ENCODE measurements at places on chromosomes 11 and 22. TPM values are rescaled to one million over a fixed set of nuclear protein-coding genes. Genes with fewer than 3 reads are reported as not detected.

Gene GRAP2
- total RNA-seq = 92.4 TPM

Gene ANGPTL5
- not detected for total RNA-seq

Gene SEPTIN5
- 6.0 TPM for total RNA-seq

Gene SAA1
- not detected for total RNA-seq

Gene ANO1
- total RNA-seq = 3.5 TPM

Gene C11orf68
- 14.7 TPM for total RNA-seq

Gene GGTLC3
- not detected for total RNA-seq

Gene TMEM121B
- 0.76 TPM for total RNA-seq

Gene SLC22A8
- total RNA-seq = not detected

Gene CHRNA10
- total RNA-seq = 1.9 TPM

Gene PIH1D2
- total RNA-seq = not detected

Gene NRGN
- total RNA-seq = not detected

Gene NDUFS8
- 153 TPM for total RNA-seq

Gene DDTL
- 6.3 TPM for total RNA-seq

GRCh38 chr11:46361283-46362155 lies 14.3 kb downstream of the DGKZ start:
- peak; percentile 62 for DNase-seq

DNA sequence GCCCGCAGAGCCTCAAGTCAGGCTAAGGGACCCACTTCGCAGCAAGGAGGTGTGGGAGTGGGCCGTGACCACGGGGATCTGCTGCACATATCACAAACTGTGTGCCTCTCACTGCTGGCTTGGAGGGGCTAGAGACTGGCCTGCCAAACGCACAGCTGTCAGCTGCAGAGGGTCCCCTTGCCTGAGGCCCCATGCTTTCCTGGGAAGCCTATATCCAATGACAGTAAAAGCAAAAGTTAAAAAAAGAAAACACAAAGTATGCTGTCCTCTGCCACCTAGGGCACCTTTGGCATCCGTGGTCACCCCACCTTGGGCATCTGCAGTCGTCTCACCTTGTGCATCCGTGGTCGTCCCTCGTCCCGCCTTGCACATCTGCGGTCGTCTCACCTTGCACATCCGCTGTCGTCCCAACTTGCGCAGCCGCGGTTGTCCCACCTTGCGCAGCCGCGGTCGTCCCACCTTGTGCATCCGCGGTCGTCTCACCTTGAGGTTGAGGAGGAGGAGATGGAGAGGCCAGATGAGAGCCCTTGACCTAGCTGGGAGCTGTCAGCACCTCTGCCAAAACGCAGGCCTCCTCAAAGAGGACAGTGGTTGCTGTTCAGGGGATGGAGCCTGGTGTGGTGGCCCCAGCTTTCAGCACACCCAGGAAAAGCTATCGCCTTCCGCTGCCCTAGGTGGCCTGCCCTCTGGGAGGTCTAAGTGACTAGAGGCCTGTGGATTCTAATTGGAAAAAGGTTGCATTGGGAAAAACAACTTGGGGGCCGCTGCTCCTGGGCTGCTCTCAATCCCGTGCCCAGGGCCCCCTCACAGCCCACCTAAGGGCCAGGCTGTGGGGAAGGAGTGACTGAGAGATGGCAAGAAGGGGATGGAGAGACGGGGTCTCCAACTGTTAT lies 90.5 kb downstream of the MYEOV start:
- DNase-seq = no peak

DNA sequence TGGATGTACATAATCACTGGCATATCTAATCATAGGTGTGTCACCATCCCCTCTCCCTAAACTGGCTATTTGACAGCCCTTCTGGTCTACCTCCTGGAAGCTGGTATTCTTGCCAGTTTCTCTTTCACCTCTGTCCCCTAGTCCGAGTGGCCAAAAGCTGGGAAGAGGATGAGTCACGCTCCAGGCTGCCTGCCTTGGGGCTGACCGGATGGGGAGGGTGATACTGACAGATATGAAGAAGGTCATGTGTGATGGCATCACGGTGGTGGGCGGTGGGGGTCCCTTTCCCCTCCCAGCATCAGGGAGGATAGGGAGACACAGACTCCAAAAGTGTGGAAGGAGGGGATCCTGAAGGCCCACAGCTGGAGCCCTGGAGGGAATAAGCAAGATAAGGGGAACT lies 4.8 kb downstream of the OAF start:
- peak; percentile 21 for DNase-seq

GRCh38 chr11:126751242-126751641 lies 249.3 kb downstream of the KIRREL3 start:
- DNase-seq = no peak

DNA sequence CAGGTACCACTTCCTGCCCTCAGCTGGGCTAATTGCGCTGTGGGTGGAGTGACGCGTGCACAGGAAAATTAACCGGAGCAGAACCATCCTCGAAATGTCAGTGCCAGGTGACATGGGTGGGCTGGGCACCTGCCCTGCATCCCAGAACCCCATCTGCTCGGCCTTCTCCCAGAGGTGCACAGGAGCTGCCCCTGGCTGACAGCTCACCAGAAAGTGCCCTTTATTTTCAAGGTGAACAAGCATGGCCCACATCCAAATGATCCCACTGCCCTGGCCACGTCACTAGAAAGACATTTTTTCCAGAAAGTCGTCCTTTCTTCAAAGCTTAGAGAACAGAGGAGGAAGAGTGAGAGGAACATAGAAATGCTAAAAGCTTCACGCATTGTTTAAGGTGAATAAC lies 4.1 kb upstream of the ELFN2 start:
- no peak for DNase-seq

DNA sequence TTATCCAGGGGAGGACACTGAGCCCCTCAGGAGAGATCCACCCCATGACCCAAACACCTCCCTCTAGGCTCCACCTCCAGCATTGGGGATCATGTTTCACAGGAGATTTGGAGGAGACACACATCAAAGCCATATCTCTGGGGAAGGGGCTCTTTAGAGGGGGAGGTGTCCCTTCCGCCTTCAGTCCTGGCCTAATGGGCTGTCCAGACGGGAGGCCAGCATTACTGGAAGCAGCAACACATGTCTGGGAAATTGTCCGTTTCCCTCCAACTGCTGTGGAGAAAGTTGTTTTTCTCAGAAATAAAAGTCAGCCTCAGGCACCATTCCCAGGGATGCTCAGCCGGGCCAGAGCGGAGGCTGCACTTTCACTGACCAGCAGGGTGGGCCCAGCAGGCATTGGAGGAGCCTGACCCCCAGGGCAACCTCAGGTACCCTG lies 9.5 kb downstream of the CACNA1I start:
- DNase-seq = no peak

DNA sequence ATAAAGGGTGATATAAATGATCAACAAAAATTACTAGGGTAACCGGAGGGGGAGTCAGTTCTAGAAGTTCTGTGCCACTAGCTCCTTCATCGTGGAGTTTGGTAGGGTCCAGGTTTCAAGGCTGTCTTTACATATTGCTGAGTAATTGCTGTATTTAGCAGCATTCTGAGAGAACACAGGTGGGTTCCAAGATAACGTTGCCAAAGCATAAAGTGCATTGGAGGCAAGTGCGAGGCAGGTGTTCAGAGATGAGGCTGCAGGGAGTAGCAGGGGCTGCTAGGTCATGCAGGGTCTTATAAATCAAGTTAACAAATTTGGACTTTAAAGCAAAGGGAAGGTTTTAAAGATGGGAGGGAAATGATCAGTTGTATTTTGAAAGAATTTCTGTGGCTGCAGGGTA lies 17.8 kb downstream of the SGSM3 start:
- DNase-seq = no peak

DNA sequence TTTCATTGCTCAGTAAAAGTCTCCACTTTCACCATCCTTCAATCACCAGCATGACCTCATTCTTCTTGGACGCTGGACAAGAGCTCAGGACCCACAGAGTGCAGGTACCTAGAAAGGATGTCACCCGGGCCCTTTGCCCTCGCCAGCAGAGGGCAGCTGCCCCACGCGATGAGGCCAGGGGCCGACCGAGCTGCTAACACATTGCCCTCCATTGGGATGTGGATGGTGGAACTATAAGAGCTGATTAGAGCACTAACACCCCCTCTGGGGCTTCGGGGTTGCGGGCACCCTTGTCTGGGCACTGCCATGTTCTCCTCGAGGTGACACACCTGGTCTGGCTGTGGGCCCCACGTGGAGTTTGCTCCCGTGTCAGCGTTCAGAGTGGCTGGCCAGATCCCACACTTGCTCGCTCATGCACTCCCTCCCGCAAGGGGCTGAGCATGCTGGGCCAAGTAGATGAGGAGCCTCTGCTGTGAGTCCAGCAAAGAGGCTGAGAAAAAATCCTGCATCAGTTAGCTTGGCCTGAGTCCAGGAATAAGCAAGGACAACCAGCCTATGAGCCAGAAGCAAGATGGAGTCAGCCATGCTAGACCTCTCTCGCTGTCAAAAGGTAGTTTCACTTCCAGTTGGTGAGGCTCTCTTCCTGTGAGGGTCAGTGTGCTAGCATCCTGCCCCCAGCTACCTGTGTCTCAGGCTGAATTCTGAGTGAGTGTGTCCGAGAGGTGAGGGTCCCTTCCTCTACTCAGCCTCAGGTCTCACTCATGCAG lies 9.8 kb downstream of the KRTAP5-6 start:
- peak; percentile 58 for DNase-seq

- DNase-seq = no peak
Measured at GRCh38 chr11:9701799-9702198, 37.9 kb downstream of the SWAP70 start.

- no peak for DNase-seq
Measured at GRCh38 chr11:11981364-11981763, 27.1 kb downstream of the DKK3 start.

GRCh38 chr22:47016631-47017030 lies 254.2 kb downstream of the TBC1D22A start:
- no peak for DNase-seq

- no peak for DNase-seq
Measured at GRCh38 chr22:31901388-31902137, 42.8 kb upstream of the YWHAH start.

- DNase-seq = no peak
Measured at GRCh38 chr11:87150936-87151335, 113.2 kb downstream of the TMEM135 start.

DNA sequence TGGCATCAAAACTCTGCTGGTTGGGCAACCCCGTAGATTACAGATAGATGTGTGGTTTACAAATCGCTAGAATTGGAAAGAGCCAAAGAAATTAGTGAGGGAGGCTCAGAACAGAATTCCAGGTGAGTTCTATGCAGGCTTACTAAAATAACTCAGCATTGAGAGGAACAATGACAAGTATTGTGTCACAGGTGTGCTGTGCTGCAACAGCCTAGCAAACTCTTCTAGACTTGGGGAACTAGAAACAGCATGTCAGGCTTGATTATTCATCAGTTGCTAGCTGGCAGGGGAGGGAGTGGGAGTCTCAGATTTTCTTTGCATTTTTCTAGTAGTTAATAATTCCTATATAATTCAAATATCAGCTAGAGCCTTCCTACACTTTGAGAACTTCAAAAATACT lies 26.3 kb upstream of the RASD2 start:
- no peak for DNase-seq

DNA sequence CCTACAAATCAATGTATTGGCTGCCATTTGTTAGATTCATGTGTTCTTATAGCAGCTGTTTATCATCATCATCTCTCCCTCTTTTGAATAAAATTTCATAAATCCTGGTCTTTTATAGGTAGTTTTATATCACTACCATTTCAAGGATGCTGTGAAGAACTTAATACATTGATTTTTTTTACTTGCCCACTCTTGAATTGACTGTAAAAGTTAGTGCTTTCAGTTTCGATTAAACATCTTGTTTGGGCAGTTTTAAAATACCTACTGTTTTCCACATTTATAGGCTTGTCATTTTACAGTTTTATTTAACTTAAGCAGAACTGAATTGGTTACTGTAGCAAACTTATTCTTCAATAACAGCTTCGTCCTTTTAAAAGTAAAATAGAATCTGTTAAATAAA lies 59.5 kb downstream of the TTC17 start:
- no peak for DNase-seq

DNA sequence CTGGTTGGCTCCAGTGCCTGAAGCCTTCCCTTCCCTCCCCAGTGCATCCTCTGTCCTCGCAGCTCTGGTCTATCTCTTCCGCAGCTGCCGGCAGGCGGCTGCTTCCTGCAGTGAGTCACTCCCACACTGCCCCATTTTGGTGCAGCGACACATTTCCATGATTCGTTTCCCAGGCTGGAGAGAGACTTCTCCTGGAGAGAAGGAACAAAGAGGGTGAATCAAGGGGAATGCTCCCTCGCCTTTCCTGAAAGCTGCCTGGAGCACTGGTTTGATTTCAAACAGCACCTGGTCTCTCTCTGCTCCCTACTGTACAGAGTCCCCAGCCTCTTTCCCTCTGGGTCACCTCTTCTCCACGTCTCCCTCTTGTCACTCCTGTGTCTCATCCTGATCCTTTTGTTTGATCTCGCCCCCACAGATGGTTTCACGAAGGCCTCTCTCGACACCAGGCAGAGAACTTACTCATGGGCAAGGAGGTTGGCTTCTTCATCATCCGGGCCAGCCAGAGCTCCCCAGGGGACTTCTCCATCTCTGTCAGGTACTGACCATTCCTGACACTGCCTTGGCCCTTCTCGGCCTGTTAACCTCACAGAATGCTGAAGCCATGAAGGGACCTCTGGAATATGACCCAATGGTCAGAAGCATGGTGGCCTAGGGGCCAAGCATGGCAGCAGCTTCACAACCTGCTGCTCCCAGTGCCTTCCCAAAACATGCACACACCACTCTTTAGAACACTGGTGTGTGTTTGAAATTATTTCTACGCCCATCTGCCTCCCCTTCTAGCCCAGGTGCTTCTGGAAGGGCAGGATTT lies at the start of gene TMA7B:
TSS of gene TMA7B (plus strand) at position 758 of the 808 bp plus-strand sequence. CDS start 3,978 bp downstream, outside the sequence.
- DNase-seq = peak; percentile 66

- no peak for DNase-seq
Measured at GRCh38 chr11:69986830-69987229, 91.3 kb upstream of the ANO1 start.

- no peak for DNase-seq
Measured at GRCh38 chr22:41280065-41280464, 5.9 kb downstream of the RANGAP1 start.

DNA sequence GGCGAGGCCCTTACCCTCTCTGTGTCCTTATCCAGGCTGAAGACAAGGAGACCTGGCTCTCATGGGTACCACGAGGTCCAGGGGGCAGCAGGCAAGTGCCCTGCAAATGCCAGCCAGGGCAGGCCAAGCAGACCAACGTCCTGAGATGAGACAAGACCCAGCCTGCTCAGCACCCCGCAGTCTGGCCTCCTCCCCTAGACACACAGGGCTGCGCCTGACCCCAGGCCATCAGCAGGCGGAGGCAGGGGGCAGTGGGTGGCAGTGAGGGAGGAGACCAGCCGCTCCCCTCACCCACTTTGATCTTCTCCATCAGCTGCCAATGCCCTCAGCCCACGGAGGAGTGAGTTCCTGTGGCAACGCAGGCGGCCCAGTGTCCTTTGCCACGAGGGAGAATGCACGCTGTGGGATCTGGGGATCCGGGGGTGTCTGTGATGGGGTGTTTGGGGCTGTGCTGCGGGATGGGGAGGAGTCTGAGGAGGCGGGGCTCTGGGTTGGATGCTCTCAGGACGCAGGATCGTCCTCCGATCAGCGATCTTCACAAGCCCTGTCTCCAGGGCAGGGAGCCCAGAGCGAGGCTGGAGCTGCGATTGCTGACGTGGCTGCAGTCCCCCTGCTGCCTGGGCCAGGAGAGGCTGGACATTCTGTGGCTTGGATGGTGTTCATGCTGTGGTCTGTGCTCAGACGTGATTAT lies 30.5 kb upstream of the PPARA start:
- no peak for DNase-seq

Data from Peyer's patch (tissue), 4 donors.